AG04450 (cell line): ENCODE measurements at places on chromosomes 3 and 15.

- no peak for DNase-seq
Observed at GRCh38 chr3:106326941-106327695, 458.3 kb upstream of the CBLB start.

- DNase-seq = no peak
Observed at GRCh38 chr3:127688416-127689265, 15.9 kb downstream of the ABTB1 start.

DNA sequence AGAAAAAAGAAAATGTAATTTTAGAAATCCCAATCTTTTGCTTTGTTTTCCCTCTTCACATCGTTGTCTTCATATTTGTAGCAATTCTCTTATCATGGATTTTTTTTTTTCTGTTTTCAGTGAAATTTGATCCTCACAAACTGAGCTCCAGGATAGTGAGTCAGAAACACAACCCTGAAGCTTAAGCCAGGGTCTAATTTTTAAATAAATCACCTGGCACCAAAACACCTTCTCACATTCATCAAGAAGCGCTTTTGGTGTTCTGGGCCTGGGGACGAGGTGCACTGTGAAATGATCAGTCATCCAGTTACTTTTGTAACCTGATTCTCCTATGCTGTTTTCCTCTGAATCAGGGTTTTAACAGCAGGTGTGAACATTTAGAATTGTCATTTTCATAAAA is 87.7 kb downstream of the REC114 start:
- no peak for DNase-seq

- DNase-seq = peak; percentile 6
Observed at GRCh38 chr3:192802957-192803899, 75.9 kb upstream of the FGF12 start.

GRCh38 chr3:149964291-149964690 is 6.4 kb downstream of the PFN2 start:
- no peak for DNase-seq

DNA sequence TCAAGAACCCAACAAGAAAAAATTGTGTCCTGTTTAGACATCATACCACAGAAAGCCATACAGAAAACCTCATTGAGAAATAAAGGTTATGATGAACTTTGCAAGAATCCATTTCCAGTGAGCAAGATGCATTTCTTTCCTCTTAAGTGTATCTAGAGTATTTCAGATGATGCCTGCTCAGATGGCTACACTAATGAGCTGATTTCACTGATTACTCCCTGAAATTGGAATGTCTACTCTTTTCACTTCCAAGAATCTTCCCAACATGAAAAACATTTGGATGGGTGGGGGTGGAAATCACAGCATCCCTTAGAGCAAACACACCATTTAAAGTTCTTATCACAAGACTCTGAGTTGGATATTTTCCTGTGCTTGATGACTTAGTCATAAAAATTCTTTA is 41.4 kb upstream of the IL12A start:
- DNase-seq = peak; percentile 61

DNA sequence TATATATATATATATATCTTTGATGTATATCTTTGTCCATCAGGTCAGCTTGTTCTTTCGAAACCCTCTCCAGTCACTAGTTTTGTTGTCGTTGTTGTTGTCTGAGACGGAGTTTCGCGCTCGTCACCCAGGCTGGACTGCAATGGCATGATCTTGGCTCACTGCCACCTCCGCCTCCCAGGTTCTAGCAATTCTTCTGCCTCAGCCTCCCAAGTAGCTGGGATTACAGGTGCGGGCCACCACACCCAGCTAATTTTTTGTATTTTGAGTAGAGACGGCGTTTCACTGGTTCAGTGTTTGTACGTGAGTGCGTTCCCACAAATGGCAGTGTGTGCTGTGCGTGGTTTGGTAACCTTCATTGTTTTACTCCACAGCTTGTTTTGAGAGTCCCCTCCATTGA is 51.7 kb downstream of the ZDHHC19 start:
- no peak for DNase-seq

- DNase-seq = no peak
Observed at GRCh38 chr3:20898962-20899361, 713.0 kb upstream of the SGO1 start.

- no peak for DNase-seq
Observed at GRCh38 chr3:184500344-184500923, 61.2 kb upstream of the EPHB3 start.

DNA sequence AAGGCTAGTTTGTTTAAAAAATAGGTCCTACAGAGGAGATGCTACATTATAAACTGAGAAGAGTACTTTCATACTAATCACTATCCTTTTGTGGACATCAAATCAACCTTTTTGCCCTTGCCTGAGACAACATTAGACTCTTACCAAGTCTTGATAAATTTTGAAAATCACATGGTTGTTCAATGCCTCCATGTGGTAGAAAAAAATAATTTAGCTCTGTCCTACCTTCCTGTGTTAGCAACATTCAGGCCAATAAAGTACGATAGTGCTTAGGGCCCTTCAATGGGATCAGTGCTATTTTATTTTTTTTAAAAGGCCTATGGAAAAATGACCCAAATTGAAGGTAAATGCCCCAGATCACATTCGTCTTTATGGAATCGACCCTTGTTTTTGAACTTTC is 5.0 kb upstream of the UBE2E1 start:
- no peak for DNase-seq

DNA sequence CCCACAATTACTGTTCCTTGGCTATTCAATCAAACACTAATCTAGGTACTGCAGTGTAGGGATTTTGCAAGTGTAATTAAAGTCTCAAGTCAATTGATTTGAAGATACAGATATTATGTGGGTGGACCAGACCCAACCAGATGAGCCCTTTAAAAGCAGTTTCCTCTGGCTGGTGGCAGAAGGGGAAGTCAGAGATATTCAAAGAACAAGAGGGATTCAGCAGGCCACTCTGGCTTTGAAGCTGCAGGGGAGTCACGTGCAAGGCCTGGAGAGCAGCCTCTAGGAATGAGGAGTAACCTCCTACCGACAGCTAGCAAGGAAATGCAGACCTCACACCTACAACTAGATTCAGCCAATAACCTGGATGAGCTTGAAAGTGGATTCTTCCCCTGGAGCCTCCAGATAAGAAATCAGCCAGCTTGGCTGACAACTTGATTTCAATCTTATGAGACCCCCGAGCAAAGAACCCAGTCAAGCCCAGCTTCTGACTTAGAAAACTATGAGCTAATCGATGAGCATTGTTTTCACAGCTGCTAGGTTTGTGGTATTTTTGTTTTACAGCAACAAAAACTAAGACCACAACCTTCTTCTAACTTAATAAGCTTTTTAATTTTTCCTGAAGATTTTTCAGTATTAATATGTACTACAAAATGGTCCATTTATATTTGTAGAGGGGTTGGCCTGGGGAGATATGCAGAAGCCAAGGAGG is 13.4 kb downstream of the HACD2 start:
- no peak for DNase-seq

DNA sequence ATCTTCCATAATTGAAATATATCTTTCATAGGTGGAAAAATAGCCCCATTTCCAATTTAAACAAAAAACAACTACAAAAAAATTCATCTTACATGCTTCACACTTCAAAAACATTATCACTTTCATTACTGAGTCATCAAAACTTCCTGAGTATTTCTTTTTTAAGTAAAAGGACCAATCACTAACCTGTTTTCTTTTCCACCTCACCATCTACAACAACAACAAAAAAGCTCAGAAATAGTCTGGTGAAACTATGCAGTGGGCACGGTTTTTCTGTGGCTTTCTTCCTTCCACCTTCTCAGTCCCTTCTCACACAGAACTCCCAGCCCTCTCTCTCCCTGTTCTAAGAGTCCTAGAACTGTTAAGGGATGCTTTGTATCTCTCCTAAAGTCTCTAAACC is 20.3 kb upstream of the TNIK start:
- DNase-seq = no peak

DNA sequence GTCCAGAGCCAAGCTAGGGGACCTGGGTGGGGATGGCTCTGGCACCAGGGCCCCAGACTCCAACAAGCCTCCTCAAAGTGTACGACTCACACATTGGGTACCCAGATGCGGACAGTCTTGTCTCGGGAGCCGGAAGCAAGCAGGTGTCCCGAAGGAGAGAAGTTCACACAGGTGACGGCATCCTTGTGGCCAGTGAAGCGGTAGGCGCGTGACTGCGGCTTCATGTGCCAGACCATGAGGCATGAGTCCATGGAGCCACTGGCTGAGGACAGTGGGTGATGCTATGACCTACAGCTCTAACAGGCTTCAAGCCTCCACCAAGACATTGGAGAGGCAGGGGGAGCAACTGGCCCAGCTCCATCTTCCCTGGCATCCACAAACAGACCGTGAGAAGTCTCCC is 4.5 kb downstream of the POC1A start:
- no peak for DNase-seq

GRCh38 chr15:78018445-78018844 is 59.1 kb downstream of the TBC1D2B start:
- DNase-seq = no peak

DNA sequence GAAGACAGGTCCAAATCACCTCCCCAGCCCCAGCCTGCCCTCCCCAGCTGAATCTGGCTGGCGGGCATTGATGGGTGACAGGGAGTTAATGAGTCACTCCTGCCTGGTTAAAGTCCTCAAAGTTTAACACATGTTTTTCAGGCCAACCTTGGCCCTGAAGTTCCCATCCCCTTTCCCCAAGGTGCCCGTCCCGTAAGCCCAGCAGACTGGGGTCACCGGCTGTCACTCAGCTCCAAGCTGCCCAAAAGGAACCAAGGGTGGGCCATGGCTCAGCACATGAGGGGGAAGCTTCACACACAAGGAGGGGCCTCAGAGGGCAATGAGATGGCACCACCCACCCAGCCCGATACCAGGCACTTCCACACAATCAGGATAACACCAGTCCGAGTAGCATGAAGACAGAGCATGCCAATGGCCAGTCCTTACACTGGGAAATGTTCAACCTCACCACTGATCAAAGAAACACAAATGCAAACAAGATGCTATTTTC is 10.2 kb upstream of the KLF15 start:
- no peak for DNase-seq

DNA sequence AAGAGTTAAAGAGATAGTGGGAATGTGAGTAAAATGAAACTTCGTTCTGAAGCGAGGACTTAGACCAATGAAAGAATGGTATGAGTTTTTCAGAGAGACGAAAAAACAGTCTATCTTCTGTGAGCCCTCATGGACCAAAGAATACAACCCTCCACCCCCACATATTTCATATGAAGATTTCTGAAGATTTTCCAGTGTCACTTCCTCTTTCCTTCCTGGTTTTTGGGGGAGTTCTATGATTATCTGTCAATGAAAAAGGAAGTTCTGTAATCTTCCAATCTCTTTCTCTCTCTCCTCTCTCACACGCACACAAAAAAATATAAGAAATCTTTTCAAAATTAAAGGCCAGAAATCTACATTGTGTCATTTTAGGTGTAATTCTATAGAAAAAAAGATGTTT is 27.7 kb downstream of the CMSS1 start:
- DNase-seq = no peak

GRCh38 chr15:44910981-44911625 is 45.4 kb upstream of the TERB2 start:
- DNase-seq = no peak

GRCh38 chr3:32405711-32406323 is 14.2 kb downstream of the CMTM7 start:
- no peak for DNase-seq

DNA sequence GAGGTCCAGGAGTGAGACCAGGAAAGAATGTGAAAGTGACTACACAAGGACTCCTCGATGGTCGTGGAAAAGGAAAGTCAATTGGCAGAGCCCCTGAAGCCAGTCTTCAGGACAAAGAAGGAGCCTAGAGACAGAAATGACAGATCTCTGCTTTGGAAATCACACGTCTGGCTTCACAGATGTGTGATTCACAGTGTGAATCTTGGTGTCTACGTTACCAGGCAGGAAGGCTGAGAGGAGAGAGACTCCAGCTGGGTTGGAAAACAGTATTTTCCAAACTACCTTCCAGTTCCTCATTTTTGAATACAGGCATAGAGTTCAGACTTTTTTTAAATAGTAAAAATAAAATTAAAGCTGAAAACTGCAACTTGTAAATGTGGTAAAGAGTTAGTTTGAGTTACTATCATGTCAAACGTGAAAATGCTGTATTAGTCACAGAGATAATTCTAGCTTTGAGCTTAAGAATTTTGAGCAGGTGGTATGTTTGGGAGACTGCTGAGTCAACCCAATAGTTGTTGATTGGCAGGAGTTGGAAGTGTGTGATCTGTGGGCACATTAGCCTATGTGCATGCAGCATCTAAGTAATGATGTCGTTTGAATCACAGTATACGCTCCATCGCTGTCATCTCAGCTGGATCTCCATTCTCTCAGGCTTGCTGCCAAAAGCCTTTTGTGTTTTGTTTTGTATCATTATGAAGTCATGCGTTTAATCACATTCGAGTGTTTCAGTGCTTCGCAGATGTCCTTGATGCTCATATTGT is 6.0 kb downstream of the CCR2 start:
- DNase-seq = no peak

GRCh38 chr3:128709506-128710210 is 16.3 kb upstream of the RAB7A start:
- no peak for DNase-seq

GRCh38 chr3:71454512-71455403 is 128.8 kb downstream of the FOXP1 start:
- DNase-seq = no peak

DNA sequence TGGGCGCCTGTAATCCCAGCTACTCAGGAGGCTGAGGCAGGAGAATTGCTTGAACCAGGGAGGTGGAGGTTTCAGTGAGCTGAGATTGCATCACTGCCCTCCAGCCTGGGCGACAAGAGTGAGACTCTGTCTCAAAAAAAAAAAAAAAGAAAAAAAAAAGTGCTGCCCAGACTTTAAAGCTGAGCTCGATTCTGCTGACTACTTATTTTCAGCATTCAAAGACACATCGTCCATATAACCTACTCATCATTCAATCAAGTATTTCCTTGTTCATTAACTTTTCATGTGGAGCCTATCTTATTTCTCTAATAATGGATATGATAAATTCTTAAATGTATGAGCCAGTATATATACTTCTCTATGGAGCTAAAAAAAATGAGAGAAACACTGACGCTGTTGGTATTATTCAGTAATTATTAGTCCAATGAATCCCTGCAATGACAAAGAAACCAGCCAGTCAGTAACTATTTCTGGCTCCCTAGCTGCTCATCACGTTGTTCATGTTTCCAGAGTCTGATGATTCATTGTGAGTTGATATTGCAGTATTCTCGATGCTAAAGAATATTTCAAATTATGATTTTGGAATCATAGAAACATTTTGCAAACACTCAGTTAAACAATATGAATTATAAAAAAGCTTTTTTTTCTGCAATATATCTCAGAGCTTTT is 111.9 kb downstream of the RAP2B start:
- DNase-seq = no peak

DNA sequence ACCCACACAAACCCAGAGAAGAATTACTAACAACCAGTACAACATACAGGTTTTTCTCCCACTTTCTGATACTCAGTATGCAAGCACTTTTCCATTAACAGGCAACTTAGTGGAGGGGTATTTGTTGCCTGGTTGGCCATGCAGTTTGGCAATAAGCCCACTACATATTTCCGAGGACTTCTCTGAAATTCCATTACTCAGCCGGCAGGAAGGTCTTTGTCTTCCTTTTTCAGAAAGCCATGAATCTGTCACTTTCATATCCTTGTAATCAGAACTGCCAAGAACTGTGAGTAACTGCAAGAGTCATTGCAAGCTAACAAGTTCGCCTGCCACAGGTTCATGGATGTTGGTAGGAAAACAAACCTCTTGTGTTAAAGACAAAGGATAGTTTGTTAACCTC is 422.3 kb upstream of the ROBO1 start:
- no peak for DNase-seq
